ENCODE measurements at places on chromosomes 11 and 22. TPM values are rescaled to one million over a fixed set of nuclear protein-coding genes. Genes with fewer than 3 reads are reported as not detected.

Gene MS4A15
- total RNA-seq: not detected

Gene KAT5
- 44.9 TPM for total RNA-seq

Gene POTEH
- not detected for total RNA-seq

Gene HPX
- total RNA-seq: 3.1 TPM

Gene RBM14
- 23.5 TPM for total RNA-seq

Gene MUC5AC
- total RNA-seq: under 0.01 TPM

Gene CNGA4
- not detected for total RNA-seq

Gene TEX54
- total RNA-seq: not detected

Gene RASSF10
- 0.52 TPM for total RNA-seq

Gene TRAPPC4
- 39.1 TPM for total RNA-seq

Gene ANO1
- 1.6 TPM for total RNA-seq

Gene TSPAN18
- 11.5 TPM for total RNA-seq

Gene PIH1D2
- total RNA-seq: 1.6 TPM

Gene CRY2
- total RNA-seq: 37.6 TPM

Gene TM7SF2
- total RNA-seq: 8.4 TPM

Gene SCGB2A2
- not detected for total RNA-seq

Gene PHETA2
- 19.8 TPM for total RNA-seq

Gene OR51B2
- total RNA-seq: not detected

Gene SLC17A6
- total RNA-seq: not detected

Gene DNAJB7
- total RNA-seq: not detected

Gene PATE2
- not detected for total RNA-seq

Gene KLHL35
- total RNA-seq: 4.7 TPM

Gene LMF2
- 12.5 TPM for total RNA-seq

Gene PLAAT4
- 6.3 TPM for total RNA-seq

Gene NXPE2
- 0.52 TPM for total RNA-seq
